ENCODE measurements at places on chromosomes 16 and 17.

- no peak for DNase-seq
These were observed 8.6 kb upstream of the APPBP2 start for GRCh38 chr17:60534613-60535157.

DNA sequence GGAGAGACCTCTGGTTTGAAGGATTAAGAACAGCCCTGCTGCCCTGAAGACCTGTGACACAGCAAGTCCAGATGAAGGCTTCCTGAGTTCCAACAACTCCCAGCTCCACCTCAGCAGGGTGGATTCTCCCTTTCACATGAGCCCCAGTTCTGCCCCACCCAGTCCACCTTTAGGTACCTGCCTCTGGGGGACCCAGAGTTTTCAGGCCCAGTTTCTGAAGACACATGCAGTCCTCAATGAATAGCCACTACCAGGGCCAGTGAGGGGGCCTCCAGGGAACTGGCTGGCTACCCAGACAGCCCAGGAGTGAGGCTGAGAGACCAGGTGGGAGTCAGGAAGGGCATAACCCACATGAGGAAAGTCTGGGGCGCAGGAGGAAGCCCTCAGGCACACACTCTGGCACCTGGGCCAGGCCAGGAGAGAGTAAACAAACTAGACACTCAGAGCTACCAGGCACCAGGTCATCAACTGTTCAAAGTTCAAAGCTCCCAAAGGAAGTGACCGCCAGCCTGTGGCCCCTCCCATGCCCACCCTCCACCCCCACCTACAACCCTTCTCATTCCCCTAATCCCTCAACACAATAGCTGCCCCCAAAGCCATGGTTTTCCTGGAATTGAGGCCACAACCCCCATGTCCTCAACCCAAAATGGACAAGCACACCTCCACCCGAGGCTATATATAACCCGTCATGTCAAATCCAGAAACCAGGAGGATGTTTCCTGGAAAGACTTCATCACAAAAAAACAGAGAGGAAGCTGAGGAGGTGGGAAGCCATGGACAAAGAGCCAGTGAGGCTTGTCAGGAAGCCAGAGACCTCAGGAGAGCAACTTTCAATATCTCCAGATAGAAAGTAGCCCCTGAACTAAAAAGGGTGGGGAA, 2.1 kb downstream of the MYO18A start:
- no peak for DNase-seq

- no peak for DNase-seq
These were observed 250.5 kb downstream of the CPPED1 start for GRCh38 chr16:12553191-12553590.

GRCh38 chr17:82978765-82979349, 100.6 kb upstream of the METRNL start:
- no peak for DNase-seq

GRCh38 chr17:82645516-82645915, 2.7 kb downstream of the WDR45B start:
- no peak for DNase-seq

DNA sequence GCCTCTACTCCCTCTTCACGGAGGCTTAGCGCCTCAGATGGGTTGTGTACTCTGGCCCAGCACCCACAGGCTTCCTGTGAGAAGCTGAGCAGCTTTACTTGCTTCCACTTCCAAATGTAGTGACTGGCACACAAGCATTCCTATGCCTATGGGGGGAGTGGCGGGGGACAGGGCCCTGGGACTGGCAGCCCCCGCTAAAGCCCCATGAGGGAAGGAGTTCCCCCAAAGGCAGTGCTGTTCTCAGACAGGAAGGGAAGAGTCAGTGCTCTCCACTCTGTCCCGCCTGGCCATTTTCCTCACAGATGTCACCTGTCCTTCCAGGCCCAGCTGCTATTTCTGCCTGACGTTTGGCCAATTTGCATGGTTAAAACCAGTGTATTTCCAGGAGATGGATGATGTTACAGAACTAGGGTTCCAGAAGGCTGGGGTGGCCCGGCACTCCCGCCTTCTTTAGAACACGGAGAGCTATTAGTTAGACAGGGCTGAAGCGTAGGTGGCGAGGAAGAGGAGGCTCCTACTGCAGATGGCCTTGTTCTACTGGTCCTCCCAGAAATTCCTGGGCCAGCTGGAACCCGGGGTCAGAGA, 83.9 kb upstream of the FBXO47 start:
- DNase-seq: no peak

DNA sequence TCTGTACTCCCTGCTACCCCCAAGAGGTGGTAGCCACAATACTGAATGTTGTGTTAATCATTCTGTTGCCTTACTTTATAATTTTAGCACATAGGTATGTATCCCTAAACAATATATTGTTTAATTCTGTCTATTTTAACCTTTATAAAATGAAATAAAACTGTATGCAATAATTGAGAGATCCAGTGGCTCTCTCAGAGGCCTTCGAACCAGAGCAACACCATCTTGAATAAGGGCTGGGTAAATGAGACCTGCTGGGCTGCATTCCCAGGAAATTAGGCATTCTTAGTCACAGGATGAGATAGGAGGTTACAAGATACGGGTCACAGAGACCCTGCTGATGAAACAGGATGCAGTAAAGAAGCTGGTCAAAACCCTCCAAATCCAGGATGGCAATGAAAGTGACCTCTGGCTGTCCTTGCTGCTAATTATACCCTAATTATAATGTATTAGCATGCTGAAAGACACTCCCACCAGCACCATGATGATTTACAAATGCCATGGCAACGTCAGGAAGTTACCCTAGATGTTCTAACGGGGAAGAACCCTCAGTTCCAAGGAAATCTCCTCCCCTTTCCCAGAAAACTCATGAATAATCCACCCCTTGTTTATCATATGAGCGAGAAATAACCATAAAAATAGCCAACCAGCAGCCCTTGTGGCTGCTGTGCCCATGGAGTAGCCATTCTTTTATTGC, 2.0 kb upstream of the CANT1 start:
- DNase-seq: no peak

GRCh38 chr16:13873835-13874438, 46.0 kb upstream of the ERCC4 start:
- no peak for DNase-seq

DNA sequence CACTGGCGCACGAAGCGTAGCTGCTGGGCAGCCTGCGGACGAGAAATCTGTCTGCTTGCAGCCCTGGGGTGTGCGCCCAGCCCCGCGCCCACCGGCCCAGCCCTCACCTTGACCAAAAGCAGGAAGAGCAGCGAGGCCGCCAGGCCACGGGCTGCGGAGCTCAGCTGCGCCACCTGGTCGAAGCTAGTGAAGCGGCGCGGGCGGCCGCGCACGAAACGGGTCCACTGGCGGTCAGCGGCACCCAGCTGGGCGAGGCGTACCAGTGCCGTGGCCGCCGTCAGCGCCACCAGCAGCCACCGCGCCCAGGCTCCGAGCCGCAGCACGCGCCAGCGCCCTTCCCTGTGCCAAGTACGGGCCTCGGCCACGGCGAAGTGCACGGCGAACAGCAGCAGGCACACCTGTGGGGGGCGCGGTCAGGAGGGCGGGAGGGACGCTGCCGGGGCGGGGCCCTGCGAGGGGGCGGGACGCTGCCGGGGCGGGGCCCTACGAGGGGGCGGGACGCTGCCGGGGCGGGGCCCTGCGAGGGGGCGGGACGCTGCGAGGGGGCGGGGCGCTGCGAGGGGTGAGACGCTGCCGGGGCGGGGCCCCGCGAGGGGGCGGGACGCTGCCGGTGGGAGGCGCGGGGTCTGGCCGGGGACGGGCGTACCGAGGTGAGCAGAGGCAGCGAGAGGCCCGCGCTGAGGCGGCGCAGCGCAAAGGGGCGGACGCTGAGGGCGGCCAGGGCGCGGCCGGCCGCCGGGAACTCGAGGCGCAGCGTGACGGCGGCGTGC, 43.2 kb downstream of the TSC2 start:
- DNase-seq: peak; percentile 24

GRCh38 chr17:40175928-40176753, 1.1 kb upstream of the RAPGEFL1 start:
- DNase-seq: no peak

DNA sequence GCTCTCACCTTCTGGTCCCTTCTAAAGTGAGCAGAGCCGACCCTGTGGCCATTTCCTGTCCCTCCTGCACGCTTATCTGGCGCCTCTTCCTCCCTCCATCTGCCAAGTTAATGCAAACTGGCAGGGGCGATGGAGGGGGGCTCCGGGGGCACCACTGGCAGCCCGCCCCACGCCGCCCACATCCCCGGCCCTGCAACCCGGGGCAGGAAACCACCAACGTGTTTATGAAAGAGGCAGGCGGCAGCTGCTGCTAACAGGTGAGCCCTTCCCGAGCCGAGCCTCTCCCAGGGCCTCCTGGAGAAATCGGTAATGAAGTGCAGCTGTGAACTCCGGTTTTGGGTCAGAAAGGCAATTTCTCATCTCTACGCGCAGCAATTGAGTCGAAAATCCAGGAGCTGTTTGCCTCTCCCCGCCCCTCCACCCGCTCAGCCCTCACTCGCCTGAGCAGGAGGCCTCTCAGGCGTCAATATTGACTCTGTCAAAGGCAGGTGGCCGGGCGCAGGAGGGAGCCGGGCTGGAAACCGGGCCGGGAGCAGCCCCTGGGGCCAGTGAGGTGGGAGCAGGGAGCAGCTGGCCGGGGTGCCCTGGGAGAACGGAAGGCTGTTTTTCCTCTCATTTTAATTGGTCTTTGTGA, 164.4 kb upstream of the GSE1 start:
- DNase-seq: no peak

DNA sequence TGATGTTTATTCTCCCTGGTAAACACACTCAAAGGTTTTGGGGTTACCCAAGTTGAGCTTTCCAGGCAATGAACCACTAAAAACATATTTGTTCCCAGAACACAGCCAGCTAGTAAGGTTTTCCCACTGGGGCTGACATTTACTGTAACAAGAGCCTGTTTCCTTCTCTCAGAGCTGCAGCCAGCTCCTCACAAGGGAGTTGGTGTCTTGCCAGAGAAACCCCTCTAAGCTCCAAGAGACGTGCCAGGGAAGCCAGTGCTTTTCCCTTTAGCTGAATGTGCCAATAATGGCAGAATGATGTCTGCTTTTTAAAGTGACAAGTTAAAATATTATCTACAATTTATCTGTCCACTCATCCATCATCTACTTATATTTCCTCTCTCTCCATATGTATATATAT, 170.8 kb upstream of the RBFOX1 start:
- DNase-seq: no peak

DNA sequence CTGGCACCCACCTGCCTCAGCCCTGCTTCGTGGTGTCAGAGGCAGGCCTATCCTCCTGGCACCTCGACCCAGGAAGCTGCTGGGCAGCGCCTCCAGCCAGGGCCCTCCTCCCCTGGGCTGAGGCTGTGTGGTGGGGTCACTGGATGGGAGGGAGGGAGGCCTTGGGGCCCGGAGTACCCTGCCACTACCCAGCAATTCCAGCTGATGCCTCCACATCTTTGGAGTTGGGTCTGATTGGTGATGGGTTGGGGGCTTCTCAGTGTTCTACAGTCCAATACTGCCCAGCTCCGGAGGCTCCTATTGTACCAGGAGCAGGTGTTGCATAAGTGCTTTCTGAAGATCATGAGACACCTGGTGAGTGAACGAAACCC, 48.0 kb downstream of the USP22 start:
- DNase-seq: no peak

DNA sequence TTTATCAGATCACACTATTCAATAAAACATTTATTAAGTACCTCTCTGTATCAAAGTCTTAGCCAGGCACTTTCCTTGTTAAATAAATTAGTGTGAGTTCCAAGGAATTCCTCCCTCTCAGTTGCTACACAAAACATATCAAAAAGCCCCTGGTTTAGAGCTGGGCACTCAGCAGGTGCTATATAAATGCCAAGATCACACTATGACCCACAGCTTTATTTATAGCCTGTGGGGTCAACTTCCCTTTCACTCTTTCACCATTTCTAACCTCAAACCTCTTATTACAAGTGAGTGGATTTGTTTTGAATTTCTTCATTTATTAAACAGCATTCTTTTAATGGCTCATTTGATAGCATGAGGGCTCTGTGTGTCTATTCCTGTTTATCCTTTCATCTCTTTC, 112.6 kb upstream of the MPHOSPH6 start:
- no peak for DNase-seq

DNA sequence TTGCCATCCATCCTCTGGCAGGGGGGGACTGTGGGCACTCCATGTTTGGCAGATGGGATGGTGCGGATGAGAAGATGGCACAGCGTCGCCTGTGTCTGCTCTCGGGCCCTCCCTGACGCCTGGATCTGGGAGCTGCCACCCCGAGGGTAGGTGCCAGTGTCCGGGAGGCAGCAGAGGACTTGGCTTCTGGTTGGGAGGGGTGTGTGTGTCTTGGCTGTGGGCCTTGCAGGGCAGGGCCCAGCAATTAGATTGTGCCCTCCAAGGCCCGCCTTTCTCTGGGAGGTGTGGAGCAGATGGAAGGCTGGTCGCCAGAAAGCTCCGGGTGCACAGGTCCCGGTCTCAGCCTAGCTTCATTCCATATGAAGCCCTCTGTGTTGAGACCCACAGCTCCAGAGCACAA, 1.4 kb downstream of the RAP1GAP2 start:
- no peak for DNase-seq

- no peak for DNase-seq
These were observed 30.9 kb upstream of the BCAS3 start for GRCh38 chr17:60646701-60647100.

DNA sequence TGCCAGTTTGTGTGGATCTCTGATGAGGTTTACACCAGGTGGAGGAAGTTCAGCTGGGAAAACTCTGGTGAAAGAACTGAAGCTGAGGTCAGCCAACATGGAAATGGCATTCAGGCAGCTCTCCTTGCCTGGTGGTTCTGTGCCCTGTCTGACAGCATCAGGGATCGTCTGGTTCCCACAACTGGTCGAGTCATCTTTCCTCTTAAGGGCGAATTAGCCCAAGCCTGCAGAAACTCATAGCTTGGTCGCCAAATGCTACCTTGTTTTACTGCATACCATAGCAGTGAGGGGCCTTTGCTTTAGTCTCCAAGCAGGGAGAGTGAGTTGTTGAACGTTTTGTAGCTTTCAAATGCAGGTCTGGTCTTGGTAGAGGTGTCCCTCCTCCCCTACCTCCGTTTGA, 7.2 kb downstream of the PLCG2 start:
- no peak for DNase-seq

DNA sequence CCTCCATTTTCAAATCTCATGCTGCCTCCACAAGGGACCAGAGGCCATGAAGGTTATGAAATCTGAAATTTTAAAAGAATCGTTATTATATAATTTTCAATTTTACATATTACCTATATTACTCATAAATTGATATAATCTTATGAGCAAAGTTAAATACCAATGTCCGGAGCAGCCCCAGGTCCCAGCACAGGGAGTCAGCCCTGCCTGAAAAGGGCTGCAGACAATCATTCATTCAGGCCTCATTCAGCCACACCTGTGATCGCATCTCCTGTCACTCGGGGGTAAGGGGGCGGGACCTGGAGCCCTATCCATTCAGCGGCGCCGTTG, 172.5 kb downstream of the AHSP start:
- no peak for DNase-seq

DNA sequence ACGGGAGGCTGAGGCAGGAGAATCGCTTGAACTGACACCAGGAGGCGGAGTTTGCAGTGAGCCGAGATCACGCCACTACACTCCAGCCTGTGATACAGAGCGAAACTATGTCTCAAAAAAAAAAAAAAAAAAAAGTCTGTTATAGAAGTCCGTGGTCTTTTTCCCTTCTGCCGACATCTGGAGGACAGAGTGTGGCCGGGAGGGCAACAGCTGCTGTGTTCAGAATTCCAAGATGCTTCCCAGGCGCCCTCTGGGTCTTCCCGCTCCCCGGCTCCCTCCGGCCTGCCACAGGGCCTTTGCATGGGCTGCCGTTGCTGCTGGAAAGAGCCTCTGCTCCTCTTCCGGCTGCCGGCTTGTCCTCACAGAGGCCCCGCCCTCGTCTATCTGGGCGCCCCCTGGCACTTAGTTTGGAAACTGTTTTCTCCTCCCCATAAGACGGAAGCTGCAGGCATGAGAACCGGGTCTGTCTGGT, 2.4 kb upstream of the CACNA1H start:
- no peak for DNase-seq
